Fibroblast of skin of scalp (primary cell): ENCODE measurements at places on chromosomes 12 and 14.
A peak's percentile ranks its signal among the peaks of the same experiment; 100 is the strongest.

DNA sequence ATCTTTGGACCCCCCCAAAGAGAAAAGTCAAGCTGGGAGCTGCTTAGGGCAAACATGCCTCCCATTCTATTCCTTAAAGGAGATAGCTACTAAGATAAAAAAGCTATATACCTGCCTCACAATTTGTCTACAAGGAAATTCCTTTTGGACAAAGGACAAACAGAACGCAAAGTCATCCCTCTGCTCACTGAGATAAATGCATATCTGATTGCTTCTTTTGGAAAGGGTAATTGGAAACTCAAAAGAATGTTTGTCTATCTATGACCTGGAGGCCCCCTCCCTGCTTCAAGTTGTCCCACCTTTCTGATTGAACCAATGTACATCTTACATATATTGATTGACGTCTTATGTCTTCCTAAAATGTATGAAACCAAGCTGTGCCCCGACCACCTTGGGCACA is 80.9 kb upstream of the FUT8 start:
- DNase-seq = no peak

- no peak for DNase-seq
Observed at GRCh38 chr12:28135801-28136439, 54.3 kb upstream of the CCDC91 start.

GRCh38 chr12:61652265-61652664 is 607.9 kb upstream of the USP15 start:
- DNase-seq = no peak

DNA sequence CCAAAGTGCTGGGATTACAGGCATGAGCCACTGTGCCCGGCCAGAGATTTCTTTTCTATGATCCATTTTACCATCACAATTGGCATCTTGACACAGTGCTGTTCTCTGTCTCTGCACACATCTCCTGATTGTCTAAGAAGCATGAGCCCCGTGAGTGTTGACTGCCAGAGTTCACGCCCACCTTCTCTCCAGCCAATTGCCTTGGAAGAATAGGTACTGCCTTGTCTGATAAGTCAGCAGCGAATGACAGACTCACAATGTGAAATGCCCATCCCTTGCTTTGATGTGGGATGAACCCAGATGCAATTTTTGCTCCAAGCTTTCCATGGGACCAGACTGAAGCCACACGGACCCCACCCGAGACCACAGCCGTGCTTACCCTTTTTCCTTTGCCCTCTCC is 19.3 kb downstream of the EIF5 start:
- DNase-seq = no peak

GRCh38 chr12:52799505-52800211 is 3.7 kb upstream of the KRT3 start:
- DNase-seq = no peak

- DNase-seq = peak; percentile 47
Observed at GRCh38 chr14:62956413-62956812, 88.8 kb downstream of the KCNH5 start.

DNA sequence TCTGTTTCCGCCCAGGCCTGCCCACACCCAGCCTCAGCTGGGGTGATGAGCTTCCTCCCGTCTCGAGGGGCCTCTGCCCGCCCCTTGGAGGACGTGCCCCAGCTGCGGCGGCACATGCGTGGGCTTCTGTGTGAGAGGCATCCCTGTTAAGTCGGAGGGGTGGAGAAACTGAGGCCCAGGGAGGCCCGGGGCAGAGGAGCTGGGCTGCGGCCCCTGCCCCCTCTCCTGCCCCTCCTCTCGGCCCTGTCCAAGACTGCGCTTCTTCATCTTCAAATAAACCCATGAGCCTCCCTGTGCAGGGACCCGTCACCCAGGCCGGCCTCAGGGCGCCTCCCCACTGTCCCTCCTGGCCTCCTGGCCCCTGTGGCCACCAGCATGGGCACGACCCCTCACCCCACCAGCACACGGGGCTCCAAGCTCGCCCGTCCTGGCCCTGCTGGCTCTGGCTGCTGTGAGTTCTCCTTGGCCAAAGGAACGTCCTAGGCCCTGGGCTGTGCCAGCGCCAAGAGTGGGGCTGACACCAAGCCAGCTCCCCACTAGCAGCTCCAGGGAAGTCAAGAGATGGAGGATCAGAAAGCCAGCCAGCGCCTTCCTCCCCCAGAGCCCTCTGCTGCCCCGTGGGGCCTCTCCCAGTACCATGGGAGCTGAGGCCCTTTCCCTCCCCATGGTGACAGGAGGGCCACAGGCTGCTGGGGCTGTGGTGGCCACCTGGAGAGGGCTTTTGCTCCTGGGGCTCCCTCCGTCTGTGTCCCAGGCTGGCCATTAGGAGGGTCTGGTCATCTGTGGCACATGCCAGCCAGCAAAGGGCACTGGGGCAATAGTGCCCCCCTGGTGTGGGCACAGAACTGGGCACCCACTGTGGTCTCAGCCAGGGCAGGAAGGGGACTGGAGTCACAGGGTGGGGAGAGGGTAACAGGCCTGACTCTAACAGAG is 180.4 kb downstream of the KIF26A start:
- no peak for DNase-seq

- no peak for DNase-seq
Observed at GRCh38 chr14:39704594-39704993, 272.4 kb upstream of the FBXO33 start.

DNA sequence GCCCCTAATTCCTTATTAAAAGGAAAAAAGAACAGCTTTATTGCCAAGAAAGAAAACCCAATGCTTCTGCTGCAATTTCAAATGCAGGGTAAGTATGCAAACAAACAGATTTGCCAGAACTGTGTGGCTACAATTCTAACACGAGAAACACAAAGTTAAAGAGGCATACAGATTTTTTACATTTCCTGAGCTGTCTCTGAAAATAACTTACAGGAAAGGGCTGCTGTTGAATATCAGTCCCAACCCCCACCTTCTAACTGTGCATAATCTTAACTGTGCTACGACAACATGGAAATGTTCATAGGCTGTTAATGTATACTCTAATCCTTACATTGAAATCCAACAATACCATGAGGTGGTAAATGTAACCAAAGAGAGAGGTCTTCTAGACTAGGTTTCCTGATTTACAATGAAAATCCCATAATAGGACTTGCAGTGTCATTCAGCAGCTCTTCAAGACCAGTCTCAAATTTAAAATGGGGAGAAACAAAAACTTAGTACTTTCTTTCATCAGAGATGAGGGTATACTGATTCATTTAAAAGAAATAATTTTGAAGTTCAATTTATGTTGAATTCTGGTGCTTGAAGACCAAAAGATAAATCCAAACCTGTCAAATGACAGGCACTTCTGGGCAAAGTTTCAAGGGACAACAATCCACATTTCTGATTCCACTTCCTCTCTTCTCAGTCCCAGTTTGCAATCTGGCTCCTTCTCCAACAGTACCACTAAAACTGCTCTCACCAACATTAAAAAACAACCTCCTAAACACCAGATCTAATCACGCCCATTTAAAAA is 14.4 kb downstream of the FGD6 start:
- peak; percentile 46 for DNase-seq

DNA sequence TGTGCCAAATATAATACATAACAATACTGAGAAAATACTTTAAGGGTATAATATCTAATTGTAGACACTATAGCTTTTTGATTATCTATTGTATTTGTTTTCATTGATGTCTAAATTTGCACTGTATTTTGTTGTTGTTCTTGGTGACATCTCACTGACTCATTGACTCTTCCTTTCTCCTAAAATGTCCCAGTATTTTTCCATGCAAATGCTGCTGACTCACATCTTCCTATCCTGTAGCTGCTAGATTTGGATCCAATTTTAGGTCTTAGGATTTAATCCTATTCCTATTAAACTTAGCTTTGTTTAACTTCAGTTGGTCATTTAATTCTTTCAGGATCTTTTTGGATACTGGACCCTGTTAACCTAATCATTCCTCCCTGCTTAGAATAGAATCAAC is 148.5 kb downstream of the TMTC2 start:
- DNase-seq = peak; percentile 53

- DNase-seq = no peak
Observed at GRCh38 chr14:102903889-102904512, 18.5 kb upstream of the AMN start.

DNA sequence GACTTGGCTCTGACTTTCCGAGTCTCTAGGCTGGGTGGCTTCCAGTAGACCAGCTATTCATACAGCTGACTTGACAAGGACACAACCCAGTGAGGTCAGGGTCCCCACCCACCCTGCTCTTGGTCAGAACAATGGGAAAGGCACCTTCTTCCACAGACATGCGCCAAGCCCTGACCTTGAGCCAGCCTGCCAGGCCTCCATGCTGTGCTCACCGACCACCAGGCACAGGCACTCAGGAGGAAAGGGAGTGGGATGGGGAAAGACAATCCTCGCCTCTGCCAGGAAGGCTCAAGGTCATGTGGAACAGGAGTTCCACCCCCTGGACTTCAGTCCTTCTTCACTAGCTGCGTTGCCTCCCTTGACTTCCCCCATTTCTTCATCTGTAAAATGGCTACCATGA is 31.4 kb downstream of the GALNT16 start:
- DNase-seq = no peak
